Activated effector memory CD4-positive, alpha-beta T cell treated with Interleukin-2 at 50 U/mL for 16 hours (primary cell): ENCODE measurements at places on chromosomes 2 and 18.

- no peak for DNase-seq
These were observed 59.9 kb upstream of the REG3A start for GRCh38 chr2:79219383-79219988.

GRCh38 chr2:102510791-102511575 is 38.0 kb downstream of the SLC9A4 start:
- DNase-seq = no peak

DNA sequence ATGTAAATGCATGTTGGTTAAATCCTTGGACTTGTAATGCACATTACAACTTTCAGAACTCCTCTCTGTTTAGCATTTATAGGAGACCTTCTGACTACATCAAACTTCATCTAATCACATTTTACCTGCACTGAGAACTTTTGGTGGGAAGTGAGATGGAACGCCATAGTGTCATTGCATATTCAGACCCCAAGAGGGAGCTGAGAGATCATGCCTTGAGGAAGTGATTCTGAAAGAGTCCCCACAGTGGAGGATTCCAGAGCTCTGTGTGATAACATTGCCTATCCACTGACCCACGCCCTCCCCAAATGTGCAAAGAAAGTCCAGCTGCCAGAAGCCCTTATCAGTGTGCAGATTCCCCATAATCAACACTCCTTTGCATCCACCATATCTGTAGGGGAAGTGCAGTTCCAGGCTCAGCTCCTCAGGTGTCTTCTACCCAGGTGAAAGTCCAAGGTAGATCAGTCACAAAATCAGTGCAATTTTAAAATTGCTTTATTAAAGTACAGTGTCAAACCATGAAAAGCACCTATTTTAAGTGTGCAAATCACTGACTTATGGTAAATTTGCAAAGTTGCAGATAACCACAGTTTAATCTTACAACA is 212.4 kb downstream of the RPIA start:
- DNase-seq = no peak

- no peak for DNase-seq
These were observed 5.3 kb downstream of the ZEB2 start for GRCh38 chr2:144514616-144515091.

- no peak for DNase-seq
These were observed 31.3 kb downstream of the ABI2 start for GRCh38 chr2:203359450-203359849.
